ENCODE measurements at places on chromosomes 5 and 9. TPM values are rescaled to one million over a fixed set of nuclear protein-coding genes. Genes with fewer than 3 reads are reported as not detected.

Gene UAP1L1
- total RNA-seq, result 9.7 TPM

Gene HARS2
- 38.1 TPM for total RNA-seq

Gene POU5F2
- not detected for total RNA-seq

Gene ZNF462
- 4.3 TPM for total RNA-seq

Gene VCAN
- 23.4 TPM for total RNA-seq

Gene MYMK
- not detected for total RNA-seq

Gene LHX6
- 0.24 TPM for total RNA-seq

Gene LVRN
- not detected for total RNA-seq

Gene PCDHB14
- total RNA-seq, result 0.06 TPM

Gene SPINK7
- total RNA-seq, result not detected

Gene KLHL3
- total RNA-seq, result 0.30 TPM

Gene PCDH1
- total RNA-seq, result 1.7 TPM

Gene TMOD1
- total RNA-seq, result 3.7 TPM

Gene NR2F1
- total RNA-seq, result 5.0 TPM

Gene SYK
- not detected for total RNA-seq

Gene DRD1
- total RNA-seq, result 1.4 TPM

Gene MCTP1
- 7.3 TPM for total RNA-seq

Gene TRIM52
- total RNA-seq, result 6.6 TPM

Gene KCNN2
- total RNA-seq, result not detected
